ENCODE measurements at places on chromosomes 16 and 17. TPM values are rescaled to one million over a fixed set of nuclear protein-coding genes. Genes with fewer than 3 reads are reported as not detected.

DNA sequence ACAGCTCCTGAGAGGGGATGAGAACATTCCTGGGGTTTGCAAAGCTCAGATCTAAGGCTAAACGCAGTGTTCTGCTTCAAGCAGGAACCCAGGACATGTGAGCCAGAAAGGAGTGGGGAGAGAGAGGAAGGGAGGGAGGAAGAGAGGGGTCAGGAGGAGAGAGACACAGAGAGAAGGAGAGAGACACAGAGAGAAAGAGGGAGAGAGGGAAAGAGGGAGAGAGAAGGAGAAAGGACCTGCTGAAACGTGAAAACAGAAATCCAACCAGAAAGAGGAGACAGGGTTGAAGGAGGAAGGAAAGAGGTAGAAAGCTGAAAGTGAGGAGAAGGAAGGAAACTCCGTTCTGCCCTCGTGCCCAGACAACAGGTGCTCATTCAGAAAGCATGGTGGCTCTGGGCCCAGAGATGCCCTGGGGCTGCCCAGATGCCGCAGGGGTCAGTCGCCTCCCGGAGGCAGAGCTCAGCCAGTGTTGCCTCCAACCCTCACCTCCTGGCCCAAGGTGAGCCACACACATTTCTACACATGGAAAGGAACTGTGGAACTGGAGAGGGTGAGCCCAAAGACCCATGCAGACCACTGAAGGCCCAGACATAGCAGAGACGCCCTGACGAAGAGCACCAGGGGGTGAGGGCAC, 49.0 kb upstream of the ENPP7 start:
- DNase-seq, result no peak

- DNase-seq, result no peak
Measured at GRCh38 chr16:55328611-55329569, 4.9 kb downstream of the IRX6 start.

GRCh38 chr17:74773871-74774286, 2.3 kb downstream of the NAT9 start:
- no peak for DNase-seq

GRCh38 chr16:81748476-81749198, 30.5 kb upstream of the PLCG2 start:
- DNase-seq, result no peak

DNA sequence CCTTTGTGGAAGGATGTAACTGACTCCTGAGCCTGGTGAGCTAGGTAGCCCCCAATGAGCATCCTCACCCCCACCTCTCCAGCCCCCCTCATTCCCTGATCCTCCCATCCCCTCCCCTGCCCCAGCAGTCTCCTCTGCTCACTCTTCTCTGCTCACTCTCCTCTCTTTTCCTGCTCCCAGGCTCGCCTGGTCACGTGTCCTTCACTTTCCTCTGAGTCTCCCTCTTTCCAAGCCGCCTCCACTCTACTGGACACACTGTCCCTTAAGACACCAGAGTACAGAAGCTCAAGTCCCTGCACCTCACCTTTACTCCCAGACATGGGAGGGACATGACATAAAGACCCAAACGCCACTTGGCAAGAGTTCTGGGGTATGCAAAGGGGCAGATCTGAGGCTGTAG, 76.3 kb upstream of the RBL2 start:
- no peak for DNase-seq

GRCh38 chr17:63185420-63185819, 219.4 kb downstream of the TANC2 start:
- no peak for DNase-seq

DNA sequence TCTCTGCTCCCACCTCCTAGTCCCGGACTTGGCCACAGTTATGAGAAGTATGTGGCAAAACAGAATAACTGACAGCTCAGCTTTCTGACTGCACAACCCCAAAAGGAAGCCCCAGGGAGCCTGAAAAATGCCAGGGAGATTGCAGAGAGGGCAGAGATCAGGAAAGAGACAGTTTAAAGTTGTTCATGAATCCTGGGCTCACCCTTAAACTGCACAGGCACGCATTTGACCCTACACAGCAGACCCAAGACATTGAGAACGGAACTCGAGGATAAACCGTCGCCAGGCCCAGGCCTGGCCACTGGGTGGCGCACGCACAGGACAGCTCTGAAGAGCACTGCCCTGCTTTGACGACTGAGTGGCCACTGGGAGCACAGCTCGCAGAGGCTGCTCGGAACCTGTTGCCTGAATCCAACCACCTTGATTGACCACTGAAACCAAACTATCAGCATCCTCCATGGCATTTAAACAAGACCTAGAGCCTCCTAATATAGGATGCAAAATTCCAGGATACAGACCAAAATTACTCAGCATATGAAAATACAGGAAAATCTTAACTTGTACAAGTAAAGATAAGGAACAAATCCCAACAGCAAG, 114.0 kb downstream of the C16orf95 start:
- no peak for DNase-seq

DNA sequence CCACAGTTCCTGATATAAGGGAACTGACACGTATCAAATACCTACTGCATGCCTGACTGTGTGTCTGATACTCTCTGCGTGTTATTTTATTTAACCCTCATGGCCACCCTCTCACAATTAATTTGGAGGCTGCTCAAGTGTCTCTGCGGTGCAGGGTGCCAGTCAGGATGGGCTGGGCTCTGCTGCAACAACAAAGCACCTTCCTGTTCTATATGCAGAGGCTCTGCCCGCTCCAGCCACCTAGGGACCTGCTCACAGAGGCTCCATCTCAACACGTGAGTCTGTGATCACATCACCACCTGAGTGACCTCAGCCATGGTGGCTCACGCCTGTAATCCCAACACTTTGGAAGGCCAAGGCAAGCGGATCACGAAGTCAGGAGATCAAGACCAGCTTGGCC, 87.1 kb downstream of the SLC39A11 start:
- no peak for DNase-seq

DNA sequence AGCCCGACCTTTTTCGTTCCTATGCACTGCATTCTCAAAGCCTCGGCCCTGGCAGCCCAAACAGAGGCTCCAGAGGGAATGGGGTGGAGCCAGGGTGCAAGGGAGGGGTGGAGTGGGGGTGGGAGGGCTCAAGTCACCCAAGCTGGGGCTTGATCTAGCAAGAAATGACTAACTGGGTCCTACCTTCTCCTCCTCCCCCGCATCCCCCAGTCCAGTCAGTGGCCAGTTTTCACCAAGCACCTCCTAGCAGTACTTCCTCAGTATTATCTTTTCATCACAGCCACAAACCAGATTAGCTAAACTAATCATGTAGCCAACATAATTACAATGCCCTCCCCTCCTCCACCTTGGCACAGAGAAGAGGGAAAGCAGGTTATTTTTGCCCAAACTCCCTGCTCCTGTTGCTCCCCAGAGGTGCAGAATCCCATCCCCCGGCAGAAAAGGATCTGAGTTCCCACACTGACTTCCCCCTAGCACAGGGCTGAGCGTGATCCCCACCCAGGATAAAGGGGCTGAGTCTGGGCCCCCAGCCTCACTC, 2.2 kb downstream of the JUP start:
- no peak for DNase-seq

DNA sequence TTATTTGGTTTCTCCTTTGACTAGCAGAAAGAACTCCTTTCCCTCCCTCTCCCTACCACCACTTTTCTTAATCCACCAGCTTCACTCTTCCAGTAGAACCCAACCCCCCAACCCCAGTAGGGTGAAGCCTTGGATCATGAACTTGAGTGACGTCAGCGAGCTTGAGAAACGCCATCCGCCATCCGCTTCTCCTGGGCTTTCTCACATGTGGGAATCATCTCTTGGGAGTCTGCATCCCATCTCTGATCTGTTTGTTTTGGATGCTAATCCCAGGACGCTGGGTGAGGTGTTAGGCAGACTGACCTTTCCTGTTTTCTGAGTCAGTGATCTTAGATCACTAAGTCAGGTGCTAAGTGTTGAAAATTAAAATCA, 16.0 kb upstream of the SOX9 start:
- no peak for DNase-seq

- no peak for DNase-seq
Measured at GRCh38 chr17:1362964-1363363, 37.1 kb downstream of the YWHAE start.

GRCh38 chr17:29590411-29591145, 1.1 kb upstream of the GIT1 start:
- no peak for DNase-seq

GRCh38 chr16:54627616-54628015, 303.0 kb upstream of the IRX5 start:
- no peak for DNase-seq

DNA sequence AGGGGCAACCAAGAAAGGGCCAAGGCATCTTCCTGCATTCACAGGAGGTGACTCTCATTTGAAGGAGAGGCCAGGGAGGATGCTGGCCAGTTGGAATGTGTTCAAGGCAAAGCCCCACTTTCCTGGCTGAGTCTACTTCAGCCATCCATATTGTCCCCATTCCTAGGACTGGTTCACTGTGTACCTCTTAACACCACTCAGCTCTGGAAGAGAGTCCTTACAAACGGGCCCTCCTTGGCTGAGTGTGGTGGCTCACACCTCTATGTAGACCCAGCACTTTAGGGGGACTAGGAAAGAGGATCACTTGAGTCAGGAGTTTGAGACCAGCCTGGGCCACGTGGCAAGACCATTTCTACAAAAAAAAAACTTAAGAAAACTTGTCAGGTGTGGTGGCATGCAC, 28.1 kb upstream of the CFAP20 start:
- DNase-seq, result no peak

- peak; percentile 52 for DNase-seq
Measured at GRCh38 chr17:79993390-79994227, 42.1 kb downstream of the TBC1D16 start.

GRCh38 chr17:39508987-39509386, 47.7 kb downstream of the CDK12 start:
- DNase-seq, result no peak

The DNAAF8 gene
- 1.0 TPM for total RNA-seq

The NPW gene
- total RNA-seq, result not detected

The CCL3 gene
- 11.0 TPM for total RNA-seq

The DPEP2 gene
- 4.0 TPM for total RNA-seq

The ZSCAN10 gene
- not detected for total RNA-seq

The PPY gene
- total RNA-seq, result not detected

The MFAP4 gene
- total RNA-seq, result 170 TPM

The MYH2 gene
- total RNA-seq, result 0.12 TPM

The PRPSAP1 gene
- 62.4 TPM for total RNA-seq

All from omental fat pad (tissue), 4 donors.